ENCODE measurements at places on chromosomes 3 and 15.

GRCh38 chr3:194572143-194572789 is 61.0 kb downstream of the TMEM44 start:
- no peak for DNase-seq

DNA sequence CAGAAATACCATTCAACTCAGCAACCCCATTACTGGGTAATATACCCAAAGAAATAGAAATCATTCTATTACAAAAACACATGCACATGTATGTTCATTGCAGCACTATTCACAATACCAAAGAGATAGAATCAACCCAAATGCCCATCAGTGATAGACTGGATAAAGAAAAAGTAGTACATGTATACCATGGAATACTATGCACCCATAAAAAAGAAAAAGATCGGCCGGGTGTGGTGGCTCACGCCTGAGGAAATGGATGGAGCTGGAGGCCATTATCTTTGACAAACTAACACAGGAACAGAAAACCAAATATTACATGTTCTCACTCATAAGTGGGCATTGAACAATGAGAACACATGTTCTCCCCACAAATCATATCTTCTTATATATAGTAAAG is 75.7 kb upstream of the TNFSF10 start:
- no peak for DNase-seq

GRCh38 chr15:36926427-36926825 is 173.9 kb downstream of the MEIS2 start:
- DNase-seq: no peak

GRCh38 chr3:112675349-112675748 is 34.4 kb upstream of the CCDC80 start:
- DNase-seq: no peak

- no peak for DNase-seq
Measured at GRCh38 chr15:93072011-93072410, 17.0 kb downstream of the RGMA start.

DNA sequence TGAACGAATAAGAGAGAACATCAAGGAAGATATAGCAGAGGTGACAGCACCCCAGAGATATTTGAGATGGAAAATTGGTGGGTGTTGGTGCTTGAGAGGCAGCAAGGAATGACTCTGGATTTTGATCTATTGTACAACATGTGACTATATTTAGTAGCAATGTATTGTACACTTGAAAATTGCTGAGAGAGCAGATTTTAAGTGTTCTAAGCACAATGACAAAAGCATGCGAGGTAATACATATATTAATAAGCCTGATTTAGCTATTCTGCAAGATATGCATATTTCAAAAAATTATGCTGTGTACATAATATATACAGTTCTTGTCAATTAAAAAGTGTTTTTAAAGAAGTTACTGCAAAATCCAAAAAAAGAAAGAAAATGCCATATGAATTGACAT is 194.3 kb downstream of the SLC9A9 start:
- DNase-seq: no peak

DNA sequence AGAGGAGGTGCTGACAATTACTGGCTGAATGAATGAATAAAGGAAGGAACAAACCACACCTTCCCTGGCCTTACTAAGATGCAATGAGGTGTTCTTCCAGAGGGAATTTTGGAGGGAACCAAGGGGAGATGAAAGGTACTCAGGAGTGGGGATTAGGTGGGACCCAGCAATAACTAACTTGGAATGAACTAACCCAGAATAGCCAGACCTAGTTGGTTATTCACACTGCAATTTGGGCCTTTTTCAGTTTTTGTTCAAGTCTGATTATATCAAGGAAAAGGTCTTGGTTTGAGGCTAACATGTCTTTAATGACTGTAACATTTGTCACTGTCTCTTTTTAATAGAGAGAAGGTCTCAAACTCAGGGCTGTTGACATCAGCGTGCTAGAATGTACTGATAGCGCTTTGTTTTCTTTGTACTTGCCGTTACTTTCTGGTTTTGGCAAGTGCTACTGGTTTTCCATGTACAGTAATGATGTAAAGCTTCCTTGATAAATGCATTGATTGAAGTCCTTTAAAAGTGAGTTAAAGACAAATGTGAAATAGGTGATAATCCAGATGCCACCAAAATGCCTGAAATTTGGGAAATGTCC is 3.2 kb upstream of the PLXND1 start:
- DNase-seq: no peak

Data from activated CD4-positive, alpha-beta T cell treated with anti-CD3 and anti-CD28 coated beads, Interleukin-2, amount 10 ng/mL, durations not matched to agents 7 days and 5 days (primary cell).